ENCODE measurements at places on chromosomes 3 and 15.

DNA sequence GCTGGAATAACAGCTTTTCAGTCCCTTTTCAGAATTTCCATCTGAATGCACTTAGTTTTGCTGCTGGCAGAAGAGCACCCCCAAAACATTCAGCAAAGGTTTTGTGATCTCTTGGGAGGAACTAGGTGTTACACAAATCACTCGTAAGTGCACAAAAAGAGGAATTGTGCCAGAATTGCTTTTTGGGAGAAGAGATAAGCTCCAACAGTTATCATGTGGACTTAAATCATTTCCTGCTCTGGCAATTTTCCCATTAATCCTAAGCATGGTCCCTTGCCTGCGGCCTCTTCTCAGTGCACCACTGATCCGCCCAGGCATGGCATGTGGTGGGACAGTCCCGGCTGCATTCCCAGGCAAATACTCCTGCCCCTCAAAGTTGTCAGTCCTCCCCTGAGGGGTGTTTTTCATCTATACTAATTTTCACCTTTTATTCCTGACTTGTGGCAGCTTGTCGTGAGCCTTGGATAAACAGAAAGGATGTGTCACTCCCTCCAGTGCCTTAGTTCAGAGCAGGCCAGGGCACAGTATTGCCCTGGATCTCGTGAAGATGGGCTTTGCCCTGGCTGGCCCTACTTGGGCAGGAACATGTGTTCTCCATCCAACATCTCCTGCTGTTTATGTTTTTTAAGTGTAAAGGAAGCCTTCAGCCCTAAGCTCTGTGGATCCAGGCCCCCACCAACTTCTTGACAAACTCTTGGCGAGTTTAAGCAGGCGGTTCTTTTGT is 44.6 kb upstream of the VILL start:
- DNase-seq = no peak

DNA sequence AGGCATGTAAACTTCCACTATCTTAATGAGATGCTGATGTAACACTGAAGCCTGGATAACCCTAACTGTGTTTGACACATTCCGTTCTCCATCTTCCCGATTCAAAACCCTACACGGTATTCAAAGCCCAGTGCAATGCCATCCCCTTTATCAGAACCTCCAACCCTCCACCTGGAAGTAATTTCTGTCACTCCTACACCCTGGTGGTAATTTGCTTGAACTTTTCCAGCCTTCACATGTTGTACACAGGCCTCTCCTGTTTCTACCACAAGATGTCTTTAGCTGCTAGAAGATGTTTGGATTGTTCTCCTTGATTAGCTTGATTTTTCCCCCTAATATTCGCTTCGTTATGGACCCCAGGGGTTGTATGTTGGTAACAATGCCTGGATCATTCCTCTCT is 208.9 kb downstream of the CHST2 start:
- DNase-seq = no peak

DNA sequence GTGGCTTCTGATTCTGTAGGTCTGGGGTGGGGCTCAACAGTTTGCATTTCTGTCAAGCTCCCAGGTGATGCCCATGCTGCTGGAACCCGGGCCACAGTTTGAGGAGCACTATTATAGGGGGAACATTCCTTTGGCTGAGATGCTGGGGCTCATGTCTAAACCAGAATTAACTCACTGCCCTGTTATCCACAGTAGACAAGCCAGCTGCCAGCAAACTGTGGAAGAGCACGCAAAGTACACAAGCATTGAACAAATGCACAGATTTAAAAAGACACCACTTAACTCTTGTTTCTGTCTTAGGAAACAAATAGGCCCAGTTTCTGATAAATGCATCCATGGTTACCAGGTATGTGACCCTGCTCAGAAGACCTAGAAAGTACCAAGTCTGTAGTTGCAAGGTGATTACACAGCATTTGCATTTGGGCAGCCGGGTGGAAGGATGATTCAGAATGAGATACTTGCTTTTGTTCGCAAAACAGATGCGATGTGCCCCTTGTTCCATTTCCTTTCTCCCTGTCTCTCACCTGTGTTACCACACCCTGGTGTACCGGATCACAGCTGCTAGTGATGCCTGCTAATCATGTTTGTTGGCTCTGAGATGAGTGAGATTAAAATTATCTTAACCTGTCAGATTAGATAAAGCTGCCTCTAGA is 12.4 kb downstream of the GYG1 start:
- DNase-seq = peak; percentile 43

- DNase-seq = no peak
These were observed 316.8 kb downstream of the CHST2 start for GRCh38 chr3:143436231-143436930.

GRCh38 chr3:55565521-55565920 is 78.4 kb upstream of the WNT5A start:
- no peak for DNase-seq

GRCh38 chr15:88981244-88982215 is 68.4 kb upstream of the MFGE8 start:
- no peak for DNase-seq

DNA sequence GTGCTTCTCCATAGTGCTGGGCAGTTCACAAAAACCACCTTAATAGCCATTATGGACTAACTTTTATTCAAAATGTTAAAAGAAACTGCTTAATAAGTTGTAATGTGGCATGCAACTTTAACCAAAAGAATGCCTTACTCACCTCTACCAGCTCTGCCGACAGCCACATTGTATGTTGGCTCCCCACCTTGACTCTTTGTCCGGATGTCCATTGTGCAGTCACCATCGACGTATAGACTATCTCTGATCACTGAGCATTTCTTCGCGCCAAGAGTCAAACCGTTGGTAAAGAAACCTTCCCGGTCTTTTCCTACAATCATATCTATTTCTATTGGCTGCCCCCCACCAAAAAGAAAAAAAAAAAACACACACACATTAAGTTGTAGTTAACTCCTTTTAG is 2.5 kb downstream of the PFN2 start:
- DNase-seq = no peak

DNA sequence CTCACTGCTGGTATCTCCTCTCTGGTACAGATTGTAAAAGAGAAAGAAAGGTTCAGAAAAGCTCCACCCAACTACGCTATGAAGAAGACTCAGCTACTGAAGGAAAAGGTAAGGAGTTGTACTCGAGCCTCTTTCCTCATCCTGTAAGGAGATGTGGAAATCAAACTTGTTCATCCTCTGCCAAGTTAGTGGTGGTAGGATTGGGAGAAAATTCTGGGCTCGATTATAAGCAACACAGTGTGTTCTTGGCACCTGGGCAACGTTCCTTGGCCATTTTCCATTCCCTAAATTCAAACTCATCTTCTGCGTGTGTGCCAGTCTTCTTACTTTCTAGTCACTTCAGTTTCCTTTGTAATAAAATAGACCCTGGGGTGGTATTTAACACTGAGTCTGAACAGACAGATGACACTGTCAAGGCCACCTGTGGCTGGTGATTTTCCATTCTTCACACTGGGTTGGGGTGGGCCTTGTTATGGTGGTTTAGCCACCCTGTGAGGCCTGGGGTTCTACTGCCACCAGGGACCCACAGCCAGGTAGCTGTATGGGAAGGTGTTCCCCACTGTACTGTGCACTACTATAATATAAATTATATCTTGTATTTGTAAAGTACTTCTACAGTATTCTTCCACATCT is 17.1 kb upstream of the ITPKA start:
- no peak for DNase-seq

DNA sequence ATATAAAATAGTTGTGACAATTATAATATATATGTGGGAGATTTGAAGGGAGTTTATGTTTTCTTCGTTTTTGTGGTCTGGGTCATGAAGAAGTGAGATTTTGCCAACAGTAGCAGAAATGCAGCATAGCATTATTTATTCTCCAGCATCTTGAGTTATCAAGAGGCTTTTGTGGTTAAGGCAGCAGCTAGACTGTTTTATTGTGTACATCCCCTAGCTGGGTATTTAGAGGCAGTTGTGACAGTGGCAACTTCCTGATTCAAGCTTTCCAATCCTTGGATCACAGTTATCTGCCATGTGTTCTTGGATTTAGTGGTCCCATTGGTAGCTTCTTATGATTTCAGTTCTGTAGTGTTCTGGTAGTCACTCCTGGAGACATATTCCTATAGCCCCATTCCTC is 29.0 kb downstream of the ARIH1 start:
- DNase-seq = no peak

GRCh38 chr3:138389841-138390581 is 41.6 kb downstream of the MRAS start:
- no peak for DNase-seq

DNA sequence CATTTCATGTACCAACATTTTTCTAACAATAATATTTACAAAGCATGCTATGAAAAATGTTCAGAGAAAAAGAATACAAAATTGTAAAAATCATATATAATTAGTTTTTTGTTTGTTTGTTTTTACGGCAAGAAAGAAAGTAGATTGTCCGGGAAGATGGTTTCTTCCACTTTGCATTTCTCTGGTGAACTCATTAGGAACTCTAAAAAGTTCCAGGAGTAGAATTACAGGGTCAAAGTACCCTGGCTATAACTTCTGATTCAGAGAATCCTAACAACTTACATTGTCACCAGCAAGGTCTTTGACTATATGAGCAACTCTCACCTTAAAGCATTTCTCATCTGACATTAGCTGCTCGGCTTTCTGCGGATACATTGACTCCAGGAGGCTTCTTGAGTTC is 196.7 kb downstream of the PDE8A start:
- no peak for DNase-seq

GRCh38 chr3:66851894-66852613 is 146.1 kb upstream of the KBTBD8 start:
- no peak for DNase-seq
